ENCODE measurements at places on chromosomes 2 and 18.

DNA sequence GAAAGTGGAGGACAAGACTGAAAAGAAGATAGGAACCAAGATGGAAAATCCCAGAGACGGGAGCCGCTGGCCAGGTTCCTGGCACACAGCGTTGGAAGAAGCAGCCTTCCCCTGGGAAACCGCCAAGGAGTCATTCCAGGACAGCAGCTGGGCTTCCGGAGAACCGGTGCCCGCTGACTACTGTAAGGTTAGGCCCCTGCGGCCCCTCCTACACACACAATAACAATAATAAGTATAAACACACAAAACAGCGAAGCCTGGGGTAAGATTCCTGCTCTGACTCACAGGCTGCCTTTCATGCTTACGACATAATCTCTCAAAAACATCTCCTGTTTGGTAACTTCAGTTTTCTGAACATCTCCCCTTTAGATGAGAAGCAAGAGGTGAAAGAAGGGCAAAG, 28.1 kb upstream of the MYCN start:
- DNase-seq: peak; percentile 33

- DNase-seq: no peak
These were observed 50.2 kb downstream of the TEX44 start for GRCh38 chr2:231642631-231643494.

- no peak for DNase-seq
These were observed 22.4 kb downstream of the RRM2 start for GRCh38 chr2:10144771-10145518.

DNA sequence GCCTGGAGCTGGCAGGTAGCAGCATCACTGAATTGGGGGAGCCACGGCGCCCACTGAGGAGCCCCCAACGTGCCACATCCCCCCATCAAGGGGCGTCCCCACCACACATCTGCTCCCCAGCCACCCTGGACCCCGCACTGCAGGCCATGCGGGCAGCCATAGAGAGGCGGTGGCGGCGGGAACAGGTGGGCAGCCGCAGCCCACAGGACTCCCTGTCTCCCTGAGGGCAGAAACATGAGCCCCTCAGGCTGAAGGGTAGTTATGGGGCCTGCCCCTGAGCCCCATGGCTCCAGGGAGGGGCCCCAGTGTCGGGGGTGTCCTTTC, 26.6 kb downstream of the CROCC2 start:
- DNase-seq: no peak

DNA sequence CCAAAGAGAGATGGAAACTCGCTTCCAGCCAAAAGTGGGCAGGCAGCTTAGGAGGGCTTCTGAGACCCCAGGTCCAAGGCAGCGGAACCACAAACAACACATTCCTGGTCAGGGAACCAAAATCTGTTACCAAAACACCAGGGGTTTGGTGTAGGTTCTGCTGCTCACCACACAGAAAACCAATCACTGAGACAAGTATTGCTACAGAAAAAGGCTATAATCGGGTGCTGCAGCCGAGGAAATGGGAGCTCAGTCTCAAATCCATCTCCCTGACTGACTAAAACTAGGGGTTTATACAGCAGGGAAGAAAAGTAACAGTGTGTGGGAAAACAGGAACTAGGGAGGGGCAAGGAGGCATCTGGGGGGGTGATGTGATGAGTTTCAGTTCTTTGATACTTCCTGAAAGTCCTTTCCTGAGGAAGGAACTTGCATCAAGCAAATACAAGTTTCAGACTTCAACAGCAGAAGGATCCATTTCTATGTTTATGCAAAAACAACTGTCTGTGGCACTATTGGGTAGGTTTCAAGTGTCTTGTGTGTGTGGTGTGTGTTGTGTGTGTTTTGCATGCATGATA, 108.0 kb downstream of the FAM168B start:
- DNase-seq: no peak

- DNase-seq: no peak
These were observed 284.1 kb downstream of the PHLPP1 start for GRCh38 chr18:62999392-62999791.

- DNase-seq: no peak
These were observed 15.5 kb downstream of the SALL3 start for GRCh38 chr18:78994977-78995582.

- no peak for DNase-seq
These were observed 84.9 kb downstream of the TPO start for GRCh38 chr2:1498176-1498575.
